ENCODE measurements at places on chromosomes 16 and 17. TPM values are rescaled to one million over a fixed set of nuclear protein-coding genes. Genes with fewer than 3 reads are reported as not detected.

GRCh38 chr17:51245535-51245934 is 14.3 kb downstream of the MBTD1 start:
- no peak for DNase-seq

DNA sequence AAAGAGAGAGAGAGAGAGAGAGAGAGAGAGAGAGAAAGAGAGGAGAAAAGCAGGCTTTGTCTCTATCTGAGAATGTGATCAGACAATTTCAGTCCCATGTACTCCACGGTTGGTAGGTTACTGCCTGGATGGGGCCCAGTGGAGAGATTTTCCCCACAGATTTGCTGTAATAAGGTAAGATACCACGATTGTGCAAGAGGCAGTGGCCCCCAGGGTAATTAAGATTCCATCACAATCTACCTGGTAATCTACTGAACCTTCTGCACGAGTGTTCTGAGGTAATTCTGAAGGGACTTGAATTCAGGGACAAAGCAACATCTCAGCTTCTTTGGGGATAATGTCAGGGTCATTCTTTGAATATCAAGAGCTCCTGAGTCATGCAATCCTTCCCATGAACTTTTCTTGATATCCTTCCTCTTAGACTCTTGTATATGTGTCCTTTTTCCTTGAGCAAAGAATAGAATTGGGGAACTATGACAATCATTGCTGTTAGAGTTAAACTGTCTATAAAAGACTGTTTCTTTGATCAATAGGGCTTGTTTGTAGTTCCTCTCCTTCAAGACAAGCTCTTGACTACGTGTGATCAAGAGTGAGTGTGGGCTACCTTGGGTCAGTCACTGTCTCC is 306.6 kb downstream of the MAF start:
- no peak for DNase-seq

- peak; percentile 87 for DNase-seq
Measured at GRCh38 chr17:8153525-8153956, 1.3 kb upstream of the PER1 start.

DNA sequence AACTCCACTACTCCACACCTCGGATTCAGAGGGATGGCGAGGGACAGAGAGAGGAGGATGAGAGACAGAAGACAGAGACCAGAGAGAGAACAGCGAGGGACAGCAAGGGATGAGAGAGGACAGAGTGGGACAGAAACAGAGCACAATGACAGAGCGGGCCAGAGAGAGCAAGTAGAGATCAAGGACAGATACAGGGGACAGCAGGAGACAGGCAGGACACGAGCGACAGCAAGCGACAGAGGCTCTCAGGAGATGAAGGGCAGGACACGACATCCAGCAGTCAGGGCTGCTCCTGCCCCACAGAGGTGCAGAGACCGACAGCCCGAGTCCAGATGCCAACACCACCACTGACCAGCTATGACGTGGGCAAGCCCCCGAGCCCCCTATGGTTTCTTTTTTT is 14.9 kb downstream of the CORO7 start:
- DNase-seq: no peak

DNA sequence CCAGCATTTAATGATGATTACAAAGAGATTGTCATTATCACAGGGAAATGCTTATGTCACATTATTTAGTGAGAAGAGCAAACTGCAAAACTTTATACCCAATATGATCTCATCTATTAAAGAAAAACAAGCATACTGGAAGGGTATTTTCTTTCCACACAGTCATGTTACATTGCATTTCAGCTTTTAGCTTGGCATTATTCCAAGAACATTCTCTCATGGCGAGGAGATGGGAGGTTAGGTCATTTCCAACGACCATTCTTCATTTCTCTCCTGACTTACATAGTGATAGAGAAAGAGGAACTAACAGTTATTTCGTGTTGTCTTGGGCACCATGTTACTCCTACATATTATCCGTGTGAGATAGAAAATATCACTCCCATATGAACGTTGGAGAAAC is 309.4 kb upstream of the XYLT1 start:
- DNase-seq: no peak

DNA sequence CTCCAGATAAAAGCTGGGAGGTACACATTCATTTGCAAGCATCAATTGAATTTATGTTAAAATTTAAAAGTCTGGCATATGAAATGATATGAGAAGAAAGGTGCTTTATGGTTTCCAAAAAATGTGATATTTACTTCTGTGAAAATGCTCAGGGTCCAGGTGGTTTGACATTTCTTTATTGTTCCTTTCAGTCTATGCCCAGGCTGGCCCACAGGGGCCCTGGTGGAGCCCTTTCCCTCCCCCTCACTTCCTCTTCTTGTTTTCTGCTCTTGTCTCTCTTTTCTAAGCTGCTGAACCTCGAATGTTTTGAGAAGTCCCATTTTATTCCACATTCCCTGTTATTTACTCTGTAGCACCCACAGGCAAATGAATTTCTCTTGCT is 127.8 kb downstream of the HS3ST3B1 start:
- peak; percentile 12 for DNase-seq

GRCh38 chr17:29524692-29525091 is 42.1 kb downstream of the ABHD15 start:
- no peak for DNase-seq

DNA sequence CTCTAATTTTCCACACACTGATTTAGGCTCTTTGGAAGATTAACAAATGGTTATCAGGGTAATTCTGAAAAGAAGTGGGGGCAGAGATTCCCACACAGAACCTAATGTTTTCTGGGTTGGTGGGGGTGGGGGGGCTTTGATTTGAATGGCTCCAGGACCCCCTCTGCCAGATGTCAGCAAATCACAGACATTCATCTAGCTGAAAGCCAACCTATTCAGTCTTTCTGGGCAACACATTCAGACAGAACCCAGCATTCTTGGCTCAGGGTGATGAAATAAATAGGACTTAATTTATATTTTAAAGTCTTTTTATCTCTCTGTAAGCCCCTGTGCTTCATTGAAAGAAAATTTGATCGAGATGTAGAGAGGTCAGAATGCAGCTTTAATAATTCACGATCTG is 533.2 kb downstream of the XYLT1 start:
- DNase-seq: no peak

DNA sequence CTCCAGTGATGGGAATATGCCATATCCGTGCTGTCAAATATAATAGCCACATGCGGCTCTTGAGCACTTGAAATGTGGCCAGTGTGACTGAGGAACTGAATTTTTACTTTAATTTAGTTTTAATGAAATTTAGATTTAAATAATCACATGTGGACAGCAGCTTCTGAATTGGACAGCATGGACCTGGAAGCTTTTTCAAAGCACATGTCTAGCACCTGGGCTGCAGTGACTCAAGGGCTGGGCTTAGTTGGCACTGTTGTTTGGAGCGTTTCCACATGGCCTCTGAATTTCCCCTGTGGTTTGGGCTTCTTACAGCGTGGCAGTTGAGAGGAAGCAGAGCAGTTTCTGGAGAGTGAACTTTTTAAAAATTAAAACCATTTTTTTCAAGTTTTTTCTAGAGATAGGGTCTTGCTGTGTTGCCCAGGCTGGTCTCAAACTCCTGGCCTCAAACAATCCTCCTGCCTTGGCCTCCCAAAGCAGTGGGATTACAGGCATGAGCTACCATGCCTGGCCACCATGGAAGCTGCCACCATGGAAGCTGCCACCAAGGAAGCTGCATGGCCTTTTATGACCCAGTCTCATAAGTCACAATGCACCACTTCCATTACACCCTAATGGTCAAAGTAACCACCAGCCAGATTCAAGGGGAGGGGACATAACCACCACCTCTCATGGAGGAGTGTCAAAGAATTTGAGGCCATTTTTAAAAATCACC is 6.7 kb upstream of the TOB1 start:
- DNase-seq: no peak

DNA sequence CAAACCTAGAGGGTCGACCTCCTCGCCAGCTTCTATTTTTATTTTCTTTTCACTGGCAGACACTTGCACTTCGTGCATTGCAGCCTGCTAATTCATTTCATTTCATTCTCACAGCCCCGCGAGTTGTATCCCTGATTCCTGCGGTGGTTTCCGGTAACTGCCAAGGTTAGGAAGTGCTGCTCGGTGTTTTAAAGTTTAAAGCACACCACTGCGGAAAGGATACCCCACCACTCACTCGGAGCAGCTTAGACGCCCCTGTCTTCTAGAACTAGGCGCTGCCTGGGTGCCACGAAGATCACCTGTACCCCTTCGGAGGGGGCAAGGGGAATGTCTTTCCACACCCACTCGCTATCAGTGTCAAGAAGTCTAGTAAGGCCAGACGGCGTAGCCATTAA is 509 bp downstream of the CNEP1R1 start:
- peak; percentile 43 for DNase-seq

- DNase-seq: no peak
Measured at GRCh38 chr17:17751489-17752088, 70.3 kb downstream of the RAI1 start.

GRCh38 chr17:73011016-73011486 is 81.4 kb downstream of the SLC39A11 start:
- DNase-seq: peak; percentile 33

- DNase-seq: no peak
Measured at GRCh38 chr16:60485872-60486489, 1550.3 kb downstream of the CDH8 start.

DNA sequence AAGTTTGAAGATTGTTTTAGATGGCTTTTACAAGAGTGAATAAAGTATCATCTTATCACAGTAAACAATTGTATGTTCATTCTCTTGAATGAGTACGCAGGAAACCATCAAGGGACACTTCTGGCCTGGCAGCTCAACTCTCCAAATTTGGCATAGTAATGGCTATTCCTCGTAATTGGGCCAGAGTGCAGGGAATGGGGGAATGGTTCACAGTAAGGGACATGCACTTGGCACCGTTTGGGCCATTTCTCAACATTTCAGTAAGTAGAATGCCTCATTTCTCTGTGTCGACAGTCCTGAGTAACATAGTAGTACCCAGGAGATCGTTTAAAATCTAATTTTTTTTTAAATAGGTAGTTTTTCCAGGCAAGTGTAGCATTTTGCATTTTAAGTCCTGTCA is 309.6 kb downstream of the KCNJ2 start:
- DNase-seq: no peak

GRCh38 chr16:86992587-86992986 is 324.6 kb downstream of the C16orf95 start:
- DNase-seq: no peak

GPRC5C gene
- 62.2 TPM for total RNA-seq

CDRT15L2 gene
- not detected for total RNA-seq

RBFOX1 gene
- 5.1 TPM for total RNA-seq

LDHD gene
- total RNA-seq: 67.2 TPM

GDPD3 gene
- 29.6 TPM for total RNA-seq

SIAH1 gene
- 27.1 TPM for total RNA-seq

NLGN2 gene
- total RNA-seq: 6.7 TPM

SPATA32 gene
- total RNA-seq: not detected

TBC1D26 gene
- not detected for total RNA-seq

NOG gene
- not detected for total RNA-seq

ABI3 gene
- 10.6 TPM for total RNA-seq

CA5A gene
- total RNA-seq: 0.25 TPM

SKAP1 gene
- 2.2 TPM for total RNA-seq

TNS4 gene
- 3.3 TPM for total RNA-seq

OTOP3 gene
- 1.5 TPM for total RNA-seq

NUPR1 gene
- 129 TPM for total RNA-seq

DOC2B gene
- total RNA-seq: 4.0 TPM

DOC2A gene
- 5.2 TPM for total RNA-seq

All from mucosa of descending colon (tissue), 3 donors.